ENCODE measurements at places on chromosomes 6 and 20.

GRCh38 chr6:41511443-41512060, 34.6 kb upstream of the FOXP4 start:
- no peak for DNase-seq

DNA sequence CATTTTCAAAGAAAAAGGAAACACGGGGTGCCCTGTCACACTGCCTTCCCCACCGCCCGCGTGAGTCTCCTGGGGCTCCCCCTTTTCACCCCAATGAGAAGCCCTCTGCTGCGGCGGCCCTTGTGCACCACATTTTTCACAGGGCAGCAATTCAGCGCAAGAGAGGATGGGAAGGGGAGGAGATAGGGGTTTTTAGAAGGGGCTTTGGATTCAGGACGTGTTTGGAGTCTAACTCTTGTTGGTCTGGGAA, 726 bp upstream of the ARFGEF3 start:
- no peak for DNase-seq

- DNase-seq, result no peak
Observed at GRCh38 chr20:19659448-19659847, 98.6 kb upstream of the RIN2 start.

- no peak for DNase-seq
Observed at GRCh38 chr6:14280006-14280510, 162.5 kb downstream of the CD83 start.

DNA sequence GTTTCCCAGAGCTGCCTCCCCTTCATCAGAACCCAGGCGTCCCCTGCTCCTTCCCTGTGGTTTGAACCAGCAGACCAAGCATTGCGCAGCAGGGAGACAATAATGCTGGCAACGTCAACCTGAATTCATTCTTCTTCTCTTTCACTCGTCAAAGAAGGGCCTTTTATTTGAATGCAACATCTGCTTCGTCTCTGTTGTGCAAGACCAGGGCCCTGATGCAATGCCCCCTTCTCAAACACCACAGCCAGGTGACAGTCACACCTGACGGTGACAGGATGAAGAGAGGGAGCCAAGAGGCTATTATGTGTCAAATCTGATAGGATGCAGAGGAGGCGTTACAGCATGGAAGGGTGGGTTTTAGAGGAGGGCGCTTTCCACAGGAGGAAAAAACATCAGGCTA, 8.0 kb downstream of the INSM1 start:
- peak; percentile 45 for DNase-seq

GRCh38 chr6:158978757-158979156, 21.2 kb downstream of the RSPH3 start:
- no peak for DNase-seq

DNA sequence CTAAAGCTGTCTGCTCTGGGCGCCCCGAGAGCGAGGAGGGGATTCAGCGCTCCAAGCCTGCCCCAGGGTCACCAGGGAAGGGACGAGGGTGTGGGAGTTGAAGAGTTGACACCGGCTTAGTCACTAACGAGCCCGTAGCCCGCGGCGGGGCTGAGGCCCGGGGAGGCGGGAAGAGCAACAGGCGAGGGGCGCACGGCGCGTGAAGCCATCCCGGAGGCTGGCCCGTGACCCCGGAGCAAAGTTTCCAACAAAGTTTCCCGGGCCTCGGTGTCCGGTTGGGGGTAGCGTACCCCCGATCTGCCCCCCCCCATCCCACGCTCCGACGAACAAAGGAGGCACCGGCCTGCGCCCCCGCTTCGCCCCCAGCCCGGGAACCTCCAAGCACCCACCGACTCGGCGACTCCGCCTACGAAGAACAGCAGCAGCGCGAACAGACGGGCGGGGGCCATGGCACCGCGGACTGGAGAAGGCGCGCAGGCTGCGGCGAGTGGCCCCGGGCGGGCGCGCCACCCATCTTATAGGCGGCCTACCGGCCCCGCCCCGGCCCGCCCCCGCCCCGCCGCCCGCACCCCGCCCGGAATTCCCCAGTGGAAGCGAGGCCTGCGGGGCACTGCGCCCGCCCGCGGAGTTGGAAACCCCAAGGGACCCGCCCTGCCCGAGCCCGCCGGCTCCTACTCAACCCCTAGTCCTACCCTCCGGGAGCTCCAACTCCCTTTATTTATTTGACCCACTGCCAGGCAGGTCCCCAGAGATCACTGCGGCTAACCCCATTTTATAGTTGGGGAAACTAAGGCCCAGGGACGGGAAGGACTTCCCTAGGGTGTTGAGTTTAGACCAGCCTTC, at the start of gene SDC4:
SDC4 (minus strand) TSS at position 489 of the 843 bp plus-strand sequence; CDS start at position 449, 40 bp downstream.
- peak; percentile 19 for DNase-seq

DNA sequence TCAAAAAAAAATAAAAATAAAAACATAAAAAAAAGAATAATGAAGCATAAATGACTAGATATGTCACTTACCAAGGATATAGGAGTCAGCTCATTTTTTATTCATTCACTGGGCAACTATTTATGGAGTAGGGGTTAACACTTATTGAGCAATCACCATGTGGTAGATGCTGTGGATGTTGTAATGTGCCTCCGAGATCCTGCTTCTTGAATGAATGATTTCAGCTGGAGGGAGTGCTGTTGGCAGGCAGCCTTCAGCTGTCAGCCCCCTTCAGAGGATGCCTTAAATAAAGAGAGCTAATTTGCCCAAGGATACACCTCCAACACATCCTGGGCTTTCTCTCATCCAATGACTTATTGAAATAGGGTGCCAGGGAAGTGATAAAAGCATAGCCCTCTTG, 229.5 kb upstream of the DTNBP1 start:
- no peak for DNase-seq

- DNase-seq, result no peak
Observed at GRCh38 chr6:121393731-121394505, 41.5 kb upstream of the GJA1 start.

- no peak for DNase-seq
Observed at GRCh38 chr6:148472171-148473105, 129.8 kb downstream of the SASH1 start.

DNA sequence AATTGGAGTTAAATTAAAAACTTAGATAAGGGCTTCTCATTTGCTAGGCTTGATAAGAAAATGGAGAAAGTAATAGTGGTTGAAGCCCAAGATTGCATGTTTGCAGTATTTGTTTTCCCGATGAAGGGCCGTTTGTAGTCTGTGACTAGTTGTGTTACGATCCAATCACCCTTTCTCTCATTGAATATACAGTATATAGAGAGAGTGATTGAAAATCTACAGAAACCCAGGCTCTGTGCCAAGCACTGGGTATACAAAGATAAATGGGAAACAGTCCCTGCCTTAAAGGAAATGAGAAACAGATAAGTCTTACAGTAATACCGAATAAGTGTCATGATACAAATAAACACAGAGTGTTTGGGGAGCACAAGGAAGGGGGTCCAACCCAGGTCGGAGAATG, 55.2 kb upstream of the CDKAL1 start:
- DNase-seq, result no peak

- no peak for DNase-seq
Observed at GRCh38 chr6:118101831-118102345, 194.8 kb downstream of the SLC35F1 start.

GRCh38 chr20:33594743-33595142, 67.4 kb upstream of the C20orf144 start:
- DNase-seq, result no peak

DNA sequence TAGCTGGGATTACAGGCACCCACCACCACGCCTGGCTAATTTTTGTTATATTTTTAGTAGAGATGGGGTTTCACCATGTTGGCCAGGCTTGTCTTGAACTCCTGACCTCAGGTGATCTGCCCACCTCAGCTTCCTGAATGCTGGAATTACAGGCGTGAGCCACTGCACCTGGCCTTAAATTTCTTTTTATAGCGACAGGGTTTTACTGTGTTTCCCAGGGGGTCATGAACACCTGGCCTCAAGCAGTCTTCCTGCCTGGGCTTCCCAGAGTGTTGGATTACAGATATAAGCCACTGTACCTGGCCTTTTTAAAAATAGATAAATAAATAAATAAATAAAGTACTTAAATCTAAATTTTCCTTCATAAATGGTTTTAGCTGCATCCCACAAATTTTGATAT, 57.5 kb downstream of the LIN28B start:
- no peak for DNase-seq

Measured in NCI-H1436 (cell line).